ENCODE measurements at places on chromosomes 16 and 17.

DNA sequence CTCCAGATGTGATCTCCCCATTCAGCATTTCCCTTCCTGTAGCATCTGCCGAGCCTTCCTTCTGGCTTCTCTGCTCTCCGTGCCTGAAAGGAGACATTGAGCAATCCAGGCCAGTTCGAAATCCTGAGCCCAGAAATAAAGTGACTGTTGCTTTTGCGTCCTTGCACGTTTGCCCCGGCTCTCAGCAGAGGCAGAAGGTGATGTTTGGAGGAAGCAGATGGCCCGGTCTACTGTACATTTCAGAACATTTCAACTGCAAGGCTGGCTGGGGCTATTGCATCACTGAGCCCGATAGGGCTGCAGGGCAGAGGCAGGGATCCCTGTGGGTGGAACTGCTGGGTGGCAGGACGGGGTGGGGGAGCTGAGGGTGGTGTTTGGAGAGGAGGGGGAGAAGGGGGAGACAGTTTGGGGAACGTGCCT lies 29.4 kb downstream of the IRF8 start:
- DNase-seq: no peak

- DNase-seq: no peak
Observed at GRCh38 chr17:44932096-44932786, 15.3 kb downstream of the KIF18B start.

GRCh38 chr17:63699638-63700527 lies at the start of gene LIMD2:
Gene LIMD2, minus strand, starts transcription at chr17:63700125. Its CDS starts 827 bp downstream, at chr17:63699298.
- peak; percentile 86 for DNase-seq

DNA sequence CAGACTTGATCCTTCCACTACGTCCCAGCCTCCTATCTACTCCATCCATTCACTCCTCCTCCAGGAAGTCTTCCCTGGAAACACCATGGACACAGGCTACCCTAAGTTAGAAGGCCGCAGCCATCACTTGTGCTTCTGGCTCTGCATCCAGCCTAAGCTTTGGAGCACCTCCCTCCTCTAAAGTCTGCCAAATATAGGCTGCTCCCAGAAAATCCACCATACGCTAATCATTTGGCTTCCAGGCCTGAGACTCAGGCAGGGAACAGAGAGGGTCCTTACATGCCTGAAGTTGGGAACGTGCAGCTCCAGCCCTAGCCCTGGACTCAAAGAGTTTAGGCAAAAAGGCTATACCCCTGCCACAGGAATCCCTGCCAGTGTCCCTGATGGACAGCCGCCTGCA lies 6.7 kb downstream of the PCGF2 start:
- peak; percentile 42 for DNase-seq

- no peak for DNase-seq
Observed at GRCh38 chr16:14490235-14490634, 139.8 kb downstream of the PARN start.

- peak; percentile 66 for DNase-seq
Observed at GRCh38 chr16:80323187-80323807, 217.5 kb upstream of the DYNLRB2 start.

GRCh38 chr17:69084911-69085310 lies 24.2 kb upstream of the ABCA9 start:
- peak; percentile 18 for DNase-seq

DNA sequence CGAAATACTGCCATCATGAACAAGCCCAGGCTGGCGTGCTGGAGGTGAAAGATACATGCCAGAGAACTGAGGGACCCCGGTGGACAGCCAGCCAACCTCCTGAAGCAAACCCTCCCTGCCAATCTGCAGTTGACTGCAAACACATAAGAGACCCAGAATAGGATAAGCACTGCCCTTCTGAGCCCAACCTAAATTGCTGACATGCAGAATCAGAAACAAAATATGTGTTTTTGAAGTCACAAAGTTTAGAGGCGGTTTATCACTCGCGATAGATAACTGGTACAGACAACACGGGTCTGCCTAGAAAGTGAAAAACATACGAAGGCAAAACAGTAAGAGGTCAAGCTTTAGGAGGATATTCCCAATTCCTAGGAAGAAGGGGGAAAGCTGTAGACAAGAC lies 14.6 kb downstream of the TOX3 start:
- DNase-seq: no peak

GRCh38 chr17:64315032-64315490 lies 52.0 kb upstream of the TEX2 start:
- DNase-seq: no peak

GRCh38 chr17:78476973-78477372 lies 98.5 kb downstream of the PGS1 start:
- DNase-seq: no peak

- no peak for DNase-seq
Observed at GRCh38 chr17:14505606-14506005, 204.7 kb downstream of the HS3ST3B1 start.

- DNase-seq: peak; percentile 25
Observed at GRCh38 chr16:89297156-89297874, 79.8 kb downstream of the ZNF778 start.

DNA sequence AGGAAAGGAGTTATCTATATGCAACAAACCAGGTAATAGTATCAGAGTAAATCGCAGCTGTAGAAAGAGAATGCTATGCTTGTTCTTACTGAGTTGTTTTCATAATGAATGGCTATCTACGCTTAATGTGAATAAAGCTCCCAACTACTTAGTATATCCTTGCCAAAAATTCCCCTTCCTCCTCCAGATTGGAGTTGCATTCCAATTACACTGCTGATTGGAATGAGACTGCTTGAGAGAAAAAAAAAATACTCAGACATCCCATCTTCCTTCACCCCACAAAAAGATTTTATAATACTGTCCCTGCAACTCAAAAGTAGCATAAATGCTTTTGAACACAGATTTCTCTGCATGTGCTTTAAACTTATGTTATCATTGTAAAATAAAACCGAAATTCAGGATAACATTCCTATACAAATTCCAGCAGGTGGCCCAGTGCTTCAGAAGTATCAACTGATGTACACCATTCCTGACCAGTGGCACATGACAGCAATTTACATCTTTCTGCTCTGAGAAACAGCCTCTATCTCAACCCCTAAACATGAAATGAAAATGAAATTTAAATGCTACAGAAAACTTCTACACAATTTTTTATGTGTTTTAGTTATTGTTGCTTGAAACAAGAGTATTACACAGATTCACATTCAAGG lies 47.0 kb downstream of the SMURF2 start:
- no peak for DNase-seq

- peak; percentile 96 for DNase-seq
Observed at GRCh38 chr17:44066204-44066930, at the start of gene LSM12. Gene LSM12, minus strand, starts transcription at chr17:44066671. Its CDS starts 84 bp downstream, at chr17:44066587.

DNA sequence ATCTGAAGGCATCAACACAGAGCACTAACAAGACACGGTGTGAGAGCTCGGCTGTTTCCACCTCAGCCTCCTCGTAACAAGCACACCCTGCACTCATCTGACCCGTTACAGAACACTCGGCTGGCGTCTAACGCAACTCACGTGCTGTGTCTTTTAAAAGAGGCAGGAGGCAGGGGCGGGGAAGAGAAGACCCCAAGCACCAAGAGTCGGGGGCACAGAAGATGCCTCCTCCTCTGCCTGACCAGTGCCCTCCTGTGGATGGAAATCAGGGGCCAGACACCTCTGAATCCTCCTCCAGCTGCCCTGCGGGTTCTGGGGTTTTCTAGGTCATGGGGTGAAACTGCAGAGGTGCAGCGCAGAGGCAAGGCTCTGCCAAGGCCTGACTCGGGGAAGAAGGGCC lies 74.3 kb downstream of the ZNF778 start:
- no peak for DNase-seq

Measured in brain (organoid and tissue), 16 donors.